ENCODE measurements at places on chromosomes 13 and 19.
A peak's percentile ranks its signal among the peaks of the same experiment; 100 is the strongest.

- DNase-seq = no peak
Observed at GRCh38 chr19:16496613-16496983, 404 bp downstream of the C19orf44 start.

GRCh38 chr13:75008926-75009325 is 473.0 kb downstream of the TBC1D4 start:
- DNase-seq = no peak

- DNase-seq = no peak
Observed at GRCh38 chr19:32750441-32751055, 31.0 kb downstream of the TDRD12 start.

DNA sequence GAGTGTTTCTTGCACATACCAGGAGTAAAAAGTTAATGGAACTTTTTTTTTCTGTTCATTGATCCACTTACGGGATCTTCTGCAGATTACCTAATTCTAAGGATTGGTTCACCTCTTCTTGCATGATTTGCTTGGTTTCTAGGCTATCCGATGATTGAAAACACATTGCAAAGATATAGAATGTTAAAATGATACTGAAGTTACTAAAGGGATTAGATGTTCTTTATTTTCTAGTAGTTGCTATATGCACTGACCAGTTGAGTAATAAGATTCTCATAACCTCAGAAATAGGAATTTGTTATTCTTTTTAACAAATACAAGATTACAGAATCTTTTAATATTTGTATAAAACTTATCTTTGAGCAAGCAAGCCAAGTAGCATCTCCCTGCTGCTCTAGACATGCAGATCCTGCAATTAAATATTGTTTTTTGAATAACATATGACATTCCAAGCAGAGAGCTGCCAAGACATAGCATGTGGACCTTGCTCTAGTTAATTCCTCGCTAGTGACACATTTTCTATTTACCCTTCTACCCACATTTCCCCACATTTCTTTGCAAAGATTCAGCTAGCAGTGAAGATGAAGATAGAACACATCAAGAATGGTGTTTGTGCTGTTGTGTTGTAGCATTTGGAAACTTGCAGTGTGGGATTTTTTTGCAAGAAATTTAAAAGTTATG is 51.7 kb upstream of the RNF113B start:
- DNase-seq = no peak

DNA sequence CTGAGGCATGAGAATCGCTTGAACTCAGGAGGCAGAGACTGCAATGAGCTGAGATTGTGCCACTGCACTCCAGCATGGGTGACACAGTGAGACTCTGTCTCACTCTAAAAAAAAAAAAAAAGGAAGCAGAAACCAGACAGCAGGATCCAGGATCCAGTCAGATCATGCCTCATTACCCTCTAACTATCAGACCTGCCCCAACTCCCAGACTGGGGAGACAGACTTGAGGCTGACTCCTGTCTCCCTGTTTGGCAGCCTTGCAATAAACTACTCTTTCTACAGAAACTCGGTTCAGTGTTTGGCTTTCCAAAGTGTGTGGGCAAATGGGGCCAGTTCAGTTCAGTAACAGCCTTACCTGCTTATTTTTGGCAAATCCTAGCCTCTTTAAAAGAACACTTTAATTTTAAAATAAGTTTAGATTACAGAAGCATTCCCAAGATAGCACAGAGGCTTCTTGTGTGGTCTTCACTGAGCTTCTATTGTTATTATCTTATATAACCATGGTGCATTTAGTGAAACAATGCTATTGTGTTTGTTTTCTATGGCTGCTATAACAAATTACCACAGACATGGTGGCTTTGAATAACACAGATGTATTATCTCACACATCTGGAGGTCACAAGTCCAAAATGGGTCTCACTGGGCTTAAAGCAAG is 18.5 kb downstream of the RASL11A start:
- DNase-seq = no peak

DNA sequence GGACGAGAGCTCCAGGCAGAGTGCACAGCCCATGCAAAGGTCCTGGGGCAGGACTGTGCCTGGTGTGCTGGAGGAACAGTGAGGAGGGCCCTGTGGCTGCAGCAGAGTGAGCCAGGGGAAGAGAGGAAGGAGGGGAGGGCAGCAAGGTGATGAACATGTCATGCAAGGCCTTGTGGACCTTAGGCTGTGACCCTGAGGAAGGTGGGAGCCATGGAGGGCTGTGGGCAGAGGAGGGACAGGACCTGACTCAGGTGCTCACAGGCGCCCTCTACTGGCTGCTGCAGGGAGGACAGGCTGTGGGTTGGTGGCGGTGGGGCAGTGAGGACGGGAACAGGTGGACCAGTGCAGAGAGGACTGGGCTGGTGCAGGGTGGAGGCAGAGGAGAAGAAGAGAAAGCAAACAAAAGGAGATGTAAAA is 170.3 kb downstream of the PTPRS start:
- peak; percentile 38 for DNase-seq

DNA sequence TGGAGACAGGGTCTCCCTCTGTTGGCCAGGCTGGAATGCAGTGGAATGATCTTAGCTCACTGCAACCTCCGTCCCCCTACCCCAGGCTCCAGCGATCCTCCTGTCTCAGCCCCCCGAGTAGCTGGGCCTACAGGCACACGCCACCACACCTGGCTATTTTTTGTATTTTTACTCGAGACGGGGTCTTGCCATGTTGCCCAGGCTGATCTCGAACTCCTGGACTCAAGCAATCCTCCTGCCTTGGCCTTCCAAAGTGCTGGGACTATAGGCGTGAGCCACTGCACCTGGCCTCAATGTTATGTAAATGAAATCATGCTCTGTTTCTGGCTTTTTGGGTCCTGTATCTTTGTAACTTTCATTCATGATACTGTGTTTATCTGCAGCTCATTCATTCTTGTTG is 8.1 kb upstream of the ZNF579 start:
- no peak for DNase-seq

GRCh38 chr13:113666329-113666670 is 719 bp upstream of the GRK1 start:
- no peak for DNase-seq

DNA sequence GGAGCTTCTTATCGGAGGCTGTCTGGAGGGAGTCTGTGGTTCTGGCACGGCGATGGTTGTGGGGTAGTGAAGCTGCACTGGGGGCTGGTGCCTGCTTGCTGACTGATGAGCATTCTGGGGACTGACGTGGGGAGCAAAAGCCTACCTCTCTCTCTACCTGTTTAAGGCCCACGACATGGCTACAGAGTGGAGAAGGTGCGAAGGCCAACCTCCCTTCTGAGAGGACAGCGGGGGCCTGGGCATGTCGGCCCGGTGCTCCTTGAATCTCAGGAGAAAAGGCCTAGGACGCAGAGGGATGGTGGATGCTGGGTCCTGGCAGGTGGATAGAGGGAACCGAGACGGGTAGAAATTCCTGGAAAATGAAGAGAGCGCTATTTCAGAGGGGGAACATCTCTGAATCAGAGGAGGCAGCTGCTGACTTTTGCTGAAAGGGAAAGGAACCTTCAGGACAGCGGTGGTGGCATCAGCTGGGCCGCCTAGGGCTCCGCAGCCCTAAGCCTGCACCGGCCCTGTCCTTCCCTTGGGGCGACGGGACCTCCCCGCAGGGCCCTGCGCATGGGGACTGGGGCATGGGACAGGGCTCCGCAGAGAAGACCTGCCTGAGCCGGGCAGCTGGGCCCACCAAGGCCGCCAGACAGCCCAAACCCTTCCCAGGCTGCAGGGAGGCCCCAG is 35.0 kb upstream of the MEDAG start:
- DNase-seq = no peak

DNA sequence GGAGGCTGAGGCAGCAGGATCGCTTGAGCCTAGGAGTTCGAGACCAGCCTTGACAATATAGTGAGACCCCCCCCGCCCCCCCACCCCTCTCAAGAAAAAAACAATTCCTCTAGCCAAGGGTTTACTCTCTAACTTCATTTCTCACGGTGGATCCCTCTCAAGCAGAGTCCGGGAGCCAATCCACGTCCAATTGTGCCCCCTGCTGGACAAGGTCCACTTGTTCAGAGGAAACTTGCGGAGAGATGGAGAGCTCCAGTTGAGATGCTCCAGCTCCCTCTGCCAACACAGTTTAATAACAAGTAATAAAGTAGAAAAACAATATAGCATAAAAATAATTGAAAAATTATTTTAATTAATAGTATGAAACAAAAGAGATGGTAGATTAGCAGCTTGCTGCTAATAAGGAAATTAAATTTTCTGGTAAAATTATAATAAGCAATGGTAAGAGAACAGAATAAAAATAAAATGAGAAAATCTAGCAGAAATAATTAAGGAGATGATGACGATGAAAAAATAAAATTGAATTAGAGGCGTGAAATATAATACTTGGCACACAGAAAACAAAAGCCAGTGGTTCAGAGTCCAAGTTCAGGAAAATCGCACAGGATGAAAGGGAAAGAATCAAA is 14.5 kb upstream of the SIGLEC14 start:
- DNase-seq = peak; percentile 59

- no peak for DNase-seq
Observed at GRCh38 chr13:78413887-78414553, 189.3 kb downstream of the POU4F1 start.

DNA sequence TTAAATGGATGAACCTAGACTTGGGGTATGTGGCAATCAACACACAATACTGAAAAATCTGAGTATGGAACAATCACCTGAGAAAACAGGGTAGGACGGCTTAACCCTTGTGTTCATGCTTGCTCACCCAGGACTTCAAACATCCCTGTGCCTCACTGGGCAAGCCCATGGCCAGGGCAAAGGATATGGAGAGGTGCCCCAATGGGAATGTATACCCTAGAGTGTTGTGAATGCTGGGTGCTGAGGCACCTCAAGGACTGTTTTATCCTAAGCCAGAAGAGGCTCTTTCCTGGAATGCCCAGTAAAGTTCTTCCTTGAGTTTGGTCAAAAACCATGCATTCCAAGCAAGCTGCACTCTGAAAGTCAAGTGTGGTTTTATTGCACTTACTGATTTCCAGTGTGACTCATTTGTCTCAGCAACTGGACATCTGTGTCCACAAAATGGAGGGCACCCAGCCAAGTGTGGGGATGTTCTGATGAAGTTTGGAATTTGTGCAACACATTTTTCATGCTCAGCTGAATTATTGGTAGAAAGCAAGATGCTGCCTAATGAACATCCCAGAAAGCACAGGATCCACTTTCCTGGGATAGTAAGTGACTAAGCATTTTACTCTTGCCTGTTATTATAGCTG is 531.3 kb downstream of the RFC3 start:
- DNase-seq = no peak

GRCh38 chr19:48446579-48446978 is 796 bp downstream of the GRWD1 start:
- DNase-seq = no peak

DNA sequence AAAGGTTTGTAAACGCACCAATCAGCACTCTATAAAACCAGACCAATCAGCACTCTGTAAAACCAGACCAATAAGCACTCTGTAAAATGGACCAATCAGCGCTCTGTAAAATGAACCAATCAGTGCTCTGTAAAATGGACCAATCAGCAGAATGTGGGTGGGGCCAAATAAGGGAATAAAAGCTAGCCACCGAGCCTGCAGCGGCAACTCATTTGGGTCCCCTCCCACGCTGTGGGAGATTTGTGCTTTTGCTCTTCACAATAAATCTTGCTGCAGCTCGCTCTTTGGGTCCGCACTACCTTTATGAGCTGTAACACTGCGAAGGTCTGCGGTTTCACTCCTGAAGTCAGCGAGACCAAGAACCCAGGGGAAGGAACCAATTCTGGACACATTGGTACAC is 28.0 kb downstream of the ZNF175 start:
- DNase-seq = no peak

GRCh38 chr13:73449252-73449651 is 390.4 kb downstream of the KLF5 start:
- no peak for DNase-seq

DNA sequence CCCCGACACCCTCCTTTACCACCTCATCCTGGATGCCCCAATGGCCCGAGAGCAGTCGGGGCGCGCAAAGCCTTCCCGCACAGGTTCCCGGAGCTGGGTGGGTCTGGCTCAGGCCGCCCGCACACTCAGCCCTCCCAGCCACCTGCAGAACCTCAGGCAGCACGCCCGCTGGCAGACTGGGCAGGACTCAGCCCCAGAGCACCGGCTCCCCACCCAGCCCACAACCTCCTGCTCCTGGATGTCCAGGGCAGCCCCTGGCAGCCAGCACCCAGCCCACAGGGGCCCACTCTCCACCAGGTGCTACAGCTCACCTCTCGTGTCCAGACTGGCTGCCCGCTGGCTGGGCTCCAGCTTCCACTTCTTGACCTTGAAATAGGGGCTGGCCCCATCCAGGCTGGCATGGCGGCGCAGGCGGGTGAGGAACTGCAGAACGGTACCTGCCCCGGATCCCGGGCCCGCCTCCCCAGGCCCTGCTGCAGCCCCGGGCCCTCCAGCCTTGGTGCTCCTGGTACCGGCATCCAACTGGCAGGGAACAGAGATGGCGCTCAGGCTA is 4.6 kb downstream of the CBARP start:
- DNase-seq = no peak

- no peak for DNase-seq
Observed at GRCh38 chr19:43934055-43934984, 762 bp downstream of the ZNF45 start.

GRCh38 chr13:110726726-110727125 is 13.2 kb downstream of the ING1 start:
- peak; percentile 49 for DNase-seq

DNA sequence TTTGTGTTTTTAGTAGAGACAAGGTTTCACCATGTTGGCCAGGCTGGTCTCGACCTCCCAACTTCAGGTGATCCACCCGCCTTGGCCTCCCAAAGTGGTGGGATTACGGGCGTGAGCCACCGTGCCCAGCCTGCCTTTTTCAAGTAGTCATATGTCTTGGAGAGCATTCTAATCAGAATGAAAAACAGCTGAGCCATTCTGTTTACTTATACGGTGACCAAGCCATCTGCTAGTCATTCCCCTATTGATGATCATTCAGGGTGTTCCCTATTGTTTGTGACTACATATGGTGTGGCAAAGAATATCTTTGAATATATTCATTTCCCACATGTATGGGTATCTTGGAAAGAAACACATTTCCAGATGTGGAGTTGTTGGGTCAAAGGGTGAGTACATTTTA is 17.2 kb downstream of the BLOC1S3 start:
- DNase-seq = no peak

DNA sequence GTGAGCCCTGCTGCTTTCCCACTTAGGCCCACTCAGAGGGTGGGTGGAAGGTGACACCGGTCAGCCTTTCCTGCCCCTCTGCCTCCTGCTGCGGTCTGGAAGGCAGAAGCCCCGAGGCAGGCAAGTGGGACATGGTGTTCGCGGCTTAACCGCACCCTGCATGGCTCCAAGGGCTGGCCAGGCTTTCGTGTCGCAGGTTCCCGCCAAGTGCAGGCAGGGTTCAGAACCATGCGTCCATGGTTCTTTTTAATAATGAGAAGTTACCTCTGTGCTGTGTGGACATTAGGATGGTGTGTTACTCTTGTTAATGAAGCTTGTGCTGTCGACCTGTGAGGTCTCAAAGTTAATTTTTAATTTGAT is 986 bp downstream of the DGKH start:
- no peak for DNase-seq

GRCh38 chr13:46379611-46380010 is 7.4 kb downstream of the RUBCNL start:
- DNase-seq = no peak

Data from stimulated activated CD4-positive, alpha-beta T cell treated with anti-CD3 and anti-CD28 coated beads, Interleukin-4, amount 100 ng/mL, for 48 hours (primary cell).